Right renal pelvis (tissue), 4 donors: ENCODE measurements at places on chromosomes 4 and X. TPM values are rescaled to one million over a fixed set of nuclear protein-coding genes. Genes with fewer than 3 reads are reported as not detected.

HPSE gene
- polyA plus RNA-seq = 1.5 TPM

DNA sequence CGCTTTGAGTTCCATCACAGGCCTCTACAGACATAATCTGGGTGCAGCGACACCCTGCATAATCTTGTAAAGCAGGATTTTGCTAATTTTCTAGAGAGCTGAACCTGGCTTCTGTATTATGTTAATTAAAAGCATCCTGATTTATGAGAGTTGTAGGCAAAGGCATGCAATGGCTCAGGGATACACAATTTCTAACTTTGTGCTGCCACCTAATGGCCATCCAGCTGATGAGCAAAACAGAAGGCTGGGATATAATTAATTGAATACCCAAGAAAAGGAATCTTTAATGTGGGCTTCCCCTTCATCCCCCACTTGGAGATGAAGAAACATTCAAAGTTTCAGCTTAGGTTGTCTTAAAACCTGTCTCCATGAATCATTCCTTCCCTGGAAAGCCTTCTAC lies 78.1 kb downstream of the BMP15 start:
- peak; percentile 21 for DNase-seq

DNA sequence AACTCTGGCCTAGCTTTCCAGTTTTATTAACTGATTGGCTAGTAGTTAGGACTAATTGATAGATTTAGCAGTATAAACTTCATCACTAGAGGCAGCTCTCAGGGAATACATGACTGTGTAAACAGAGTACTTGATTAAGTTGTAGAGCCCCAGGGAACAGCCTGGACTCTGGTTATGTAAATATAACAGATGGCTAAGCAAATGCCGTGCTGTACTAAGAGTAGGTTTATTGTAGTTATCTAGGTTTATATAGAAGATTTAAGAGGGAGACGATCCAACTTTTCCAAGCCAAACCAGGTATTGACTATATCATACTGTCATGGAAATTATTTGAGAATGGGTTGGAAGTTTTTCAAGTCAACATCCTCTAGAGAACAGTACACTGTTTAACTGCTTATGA lies 463.4 kb upstream of the GRID2 start:
- DNase-seq = no peak

COL4A5 gene
- polyA plus RNA-seq = 143 TPM

DNA sequence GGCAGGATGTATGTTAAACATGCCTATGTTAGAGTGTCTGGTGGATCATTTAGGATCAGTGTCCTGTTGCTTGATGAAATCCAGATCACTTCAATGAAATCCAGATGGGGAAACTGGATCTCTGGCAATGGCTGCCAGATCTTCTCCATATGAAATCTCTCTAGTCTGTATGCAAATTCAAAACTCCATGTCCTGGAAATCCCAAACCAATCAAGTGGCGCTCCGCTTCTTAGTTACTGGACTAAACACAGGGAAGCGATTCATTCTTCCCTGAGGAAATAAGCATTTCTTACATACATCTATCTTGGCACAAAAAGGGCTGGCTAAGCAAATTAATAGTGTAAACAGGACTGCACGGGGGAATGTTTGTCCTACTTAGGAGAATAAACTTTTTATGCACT lies 94.9 kb downstream of the HDAC8 start:
- no peak for DNase-seq

TFDP3 gene
- polyA plus RNA-seq = not detected

P2RY8 gene
- 1.4 TPM for polyA plus RNA-seq

BMX gene
- polyA plus RNA-seq = 0.59 TPM

TRIM60 gene
- polyA plus RNA-seq = 0.06 TPM

DCAF8L2 gene
- 0.03 TPM for polyA plus RNA-seq

CACNA1F gene
- 0.16 TPM for polyA plus RNA-seq

EFHC2 gene
- polyA plus RNA-seq = 12.2 TPM

DNA sequence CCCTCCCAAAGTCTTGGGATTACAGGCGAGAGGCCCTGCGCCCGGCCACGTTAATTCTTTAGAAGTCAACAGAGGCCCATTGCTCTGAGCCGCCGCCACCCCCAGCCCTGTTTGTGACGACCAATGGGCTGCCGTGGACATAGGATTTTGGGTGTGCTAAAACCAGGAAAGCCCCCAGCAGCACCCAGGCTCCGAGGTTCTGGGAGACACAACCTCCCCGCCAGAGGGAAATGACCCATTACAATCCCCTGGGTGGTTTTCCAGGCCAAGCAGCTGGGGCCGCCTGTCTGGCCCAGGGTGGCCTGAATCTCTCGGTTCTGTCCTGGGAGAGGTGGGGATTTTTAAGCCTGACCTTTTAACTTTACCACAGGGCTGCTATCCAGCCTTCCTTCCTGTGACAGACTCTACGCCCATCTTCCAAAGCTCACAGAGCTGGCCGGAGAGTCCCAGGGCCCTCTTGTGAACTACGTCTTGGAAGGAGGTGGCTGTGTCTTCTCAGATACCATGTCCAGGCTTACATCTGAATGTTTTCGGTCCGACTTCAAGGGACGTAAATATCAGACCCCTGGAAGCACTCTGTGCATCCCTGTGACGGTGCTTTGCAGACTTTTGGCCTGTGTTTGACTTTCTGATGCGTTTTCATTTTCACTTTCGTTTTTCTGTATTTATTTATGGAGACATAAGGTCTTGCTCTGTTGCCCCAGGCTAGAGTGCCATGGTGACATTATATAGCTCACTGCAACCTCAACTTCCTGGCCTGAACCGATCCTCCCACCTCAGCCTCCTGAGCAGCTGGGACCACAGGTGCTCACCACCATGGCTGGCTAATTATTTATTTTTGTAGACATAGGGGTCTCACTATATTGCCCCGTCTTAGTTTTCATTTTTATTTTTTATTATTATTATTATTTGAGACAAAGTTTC lies 36.0 kb downstream of the P2RY8 start:
- DNase-seq = no peak

GRCh38 chrX:119900976-119901375 lies 5.3 kb downstream of the AKAP14 start:
- no peak for DNase-seq

DNA sequence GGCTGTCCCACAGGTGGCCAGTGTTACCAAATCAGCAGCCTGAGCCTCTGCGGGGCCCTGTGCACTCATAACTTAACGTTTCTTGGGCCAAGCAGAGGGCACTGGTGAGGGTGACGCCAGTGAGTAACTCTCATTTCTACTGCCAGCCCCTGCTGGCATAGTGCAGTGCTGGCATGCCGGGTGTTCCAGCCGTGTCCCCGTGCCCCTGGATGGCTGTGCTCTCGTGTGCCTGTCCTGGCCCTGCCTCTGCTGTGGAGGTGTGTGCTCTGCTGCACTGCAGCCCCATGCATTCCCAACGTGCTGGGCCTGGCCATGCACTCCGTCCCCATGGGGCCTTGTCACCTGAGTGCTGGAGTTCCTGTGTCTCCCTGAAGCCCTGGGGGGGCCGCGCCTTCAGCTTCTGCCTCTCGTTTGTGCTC lies 14.7 kb downstream of the TBC1D14 start:
- DNase-seq = no peak

ZFX gene
- polyA plus RNA-seq = 26.6 TPM

- no peak for DNase-seq
These were observed 287.0 kb upstream of the GALNT7 start for GRCh38 chr4:172881645-172882044.

DNA sequence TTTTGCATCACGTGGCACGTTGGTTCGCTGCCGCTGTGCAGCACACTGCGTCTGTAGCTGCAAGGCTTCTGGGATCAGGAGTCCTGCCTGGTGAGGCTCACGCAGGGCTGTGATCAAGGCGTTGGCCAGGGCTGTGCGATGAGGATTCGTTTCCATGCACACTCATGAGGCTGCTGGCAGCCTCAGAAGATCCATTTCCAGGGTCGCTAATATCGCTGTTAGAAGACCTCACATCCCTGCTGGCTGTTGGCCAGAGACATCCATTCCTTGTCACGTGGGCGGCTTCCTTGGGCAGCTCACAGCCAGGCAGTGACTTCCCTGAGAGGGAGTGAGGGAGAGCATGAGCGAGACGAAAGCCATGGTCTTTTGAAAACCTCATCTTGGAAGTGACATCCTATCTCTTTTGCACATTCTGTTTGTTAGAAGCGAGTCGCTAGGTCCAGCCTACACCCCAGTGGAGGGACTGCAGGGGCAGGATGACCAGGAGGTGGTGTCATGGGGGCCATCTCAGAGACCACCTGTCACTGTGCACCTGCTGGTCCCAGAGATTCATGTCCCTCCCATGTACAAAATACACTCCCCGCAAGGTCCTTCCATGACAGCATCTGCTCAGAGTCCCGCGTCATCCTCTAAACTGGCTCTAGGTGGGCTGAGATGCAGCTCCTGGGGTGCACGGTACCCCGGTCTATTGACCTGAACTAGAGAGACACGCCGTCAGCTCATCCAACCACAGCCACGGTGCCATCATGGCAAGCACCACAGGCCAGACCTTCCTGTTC lies 12.2 kb downstream of the RGS12 start:
- DNase-seq = no peak

DNA sequence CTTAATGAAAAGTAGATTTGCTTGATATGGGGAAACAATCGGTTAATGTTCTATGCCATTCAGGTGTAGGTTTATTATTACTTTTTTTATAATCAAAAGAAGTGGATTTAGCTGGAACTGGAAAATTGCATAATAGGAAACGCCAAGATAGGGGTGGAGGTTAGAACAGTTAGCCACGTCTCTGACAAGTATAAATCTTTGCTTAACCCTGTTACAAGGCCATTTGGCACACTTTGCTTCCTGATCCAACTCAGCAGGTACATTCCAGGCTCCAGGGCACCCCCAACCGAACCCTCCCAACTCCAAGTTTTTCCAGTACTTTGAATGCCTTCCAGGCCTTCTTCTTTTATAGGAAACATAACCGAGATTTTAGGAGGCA lies 50.6 kb upstream of the ACSL4 start:
- no peak for DNase-seq

DNA sequence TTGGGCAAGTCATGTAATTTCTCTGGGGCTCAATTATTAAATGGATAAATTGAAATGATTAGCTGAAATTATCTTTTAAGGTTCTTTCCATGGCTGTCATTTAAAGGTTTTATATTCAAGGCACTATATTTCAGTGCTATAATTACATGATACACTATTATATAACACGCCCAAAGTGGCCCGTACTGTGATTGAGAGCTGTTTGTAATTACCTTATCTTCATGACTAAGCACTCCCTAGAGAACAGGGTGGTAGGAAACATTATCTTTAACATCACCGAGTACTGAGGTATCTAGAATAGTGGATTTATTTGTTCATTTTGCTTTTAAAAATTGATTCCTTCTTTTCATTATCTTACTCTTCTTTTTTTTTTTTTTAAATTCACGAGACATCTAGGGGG lies 79.0 kb downstream of the DIAPH2 start:
- no peak for DNase-seq

HTN3 gene
- not detected for polyA plus RNA-seq

GRCh38 chr4:110675426-110675825 lies 52.5 kb upstream of the PITX2 start:
- DNase-seq = no peak

- DNase-seq = no peak
These were observed 58.3 kb downstream of the RAI2 start for GRCh38 chrX:17802756-17803155.

DNA sequence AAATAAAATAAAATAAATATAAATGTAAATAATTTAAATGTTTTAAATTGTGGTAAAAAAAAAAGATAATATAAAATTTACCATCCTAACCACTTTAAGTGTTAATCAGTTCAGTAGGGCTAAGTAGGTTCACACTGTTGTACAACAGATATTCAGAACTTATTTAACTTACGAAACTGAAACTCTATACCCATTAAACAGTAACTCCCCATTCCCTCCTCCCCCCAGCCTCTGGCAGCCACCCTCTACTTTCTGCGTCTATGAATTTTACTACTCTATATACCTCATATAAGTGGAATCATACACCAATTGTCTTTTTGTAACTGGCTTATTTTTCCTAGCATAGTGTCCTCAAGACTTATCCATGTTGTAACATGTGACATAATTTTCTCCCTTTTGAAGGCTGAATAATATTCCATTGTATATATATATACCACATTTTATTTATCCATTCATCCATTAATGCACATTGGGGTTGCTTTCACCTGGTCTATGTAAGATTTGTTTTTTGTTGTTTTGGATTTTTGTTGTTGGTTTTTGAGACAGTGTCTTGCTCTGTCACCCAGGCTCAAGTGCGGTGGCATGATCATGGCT lies 32.5 kb upstream of the ELF2 start:
- no peak for DNase-seq

GRCh38 chrX:111005166-111005565 lies 90.8 kb upstream of the PAK3 start:
- DNase-seq = no peak

GRCh38 chrX:15820106-15821073 lies 30.1 kb downstream of the ZRSR2 start:
- no peak for DNase-seq

GRCh38 chrX:97200454-97200853 lies 316.7 kb downstream of the RPA4 start:
- no peak for DNase-seq

ADGRG4 gene
- polyA plus RNA-seq = not detected

- no peak for DNase-seq
These were observed 138.9 kb downstream of the DCLK2 start for GRCh38 chr4:150217192-150217591.

RTL9 gene
- polyA plus RNA-seq = 0.24 TPM

GRCh38 chr4:55242506-55242905 lies 103.5 kb upstream of the SRD5A3 start:
- DNase-seq = no peak

MGARP gene
- 0.42 TPM for polyA plus RNA-seq

ABCG2 gene
- 6.7 TPM for polyA plus RNA-seq
